HT-29 (cell line): ENCODE measurements at places on chromosomes 4 and X.

DNA sequence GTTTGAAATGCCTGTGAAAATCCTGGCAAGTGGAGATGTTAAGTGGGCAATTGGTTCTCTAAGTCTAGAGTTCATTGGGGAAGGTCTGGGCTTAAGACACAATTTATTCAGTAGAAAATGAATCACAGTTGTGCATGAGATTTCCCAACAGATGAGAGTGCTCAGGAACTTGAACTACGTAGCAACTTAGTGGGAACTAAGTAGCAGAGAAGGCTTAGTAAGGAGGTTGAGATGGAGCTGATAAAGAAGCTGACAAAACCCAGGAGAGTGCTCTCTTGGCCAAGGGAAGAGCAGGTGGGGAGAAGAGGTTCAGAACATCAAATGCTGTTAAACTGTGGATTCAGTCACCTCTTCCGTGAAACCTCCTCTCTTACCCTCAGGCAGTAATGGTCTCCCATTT lies 33.0 kb downstream of the AFF1 start:
- no peak for DNase-seq

DNA sequence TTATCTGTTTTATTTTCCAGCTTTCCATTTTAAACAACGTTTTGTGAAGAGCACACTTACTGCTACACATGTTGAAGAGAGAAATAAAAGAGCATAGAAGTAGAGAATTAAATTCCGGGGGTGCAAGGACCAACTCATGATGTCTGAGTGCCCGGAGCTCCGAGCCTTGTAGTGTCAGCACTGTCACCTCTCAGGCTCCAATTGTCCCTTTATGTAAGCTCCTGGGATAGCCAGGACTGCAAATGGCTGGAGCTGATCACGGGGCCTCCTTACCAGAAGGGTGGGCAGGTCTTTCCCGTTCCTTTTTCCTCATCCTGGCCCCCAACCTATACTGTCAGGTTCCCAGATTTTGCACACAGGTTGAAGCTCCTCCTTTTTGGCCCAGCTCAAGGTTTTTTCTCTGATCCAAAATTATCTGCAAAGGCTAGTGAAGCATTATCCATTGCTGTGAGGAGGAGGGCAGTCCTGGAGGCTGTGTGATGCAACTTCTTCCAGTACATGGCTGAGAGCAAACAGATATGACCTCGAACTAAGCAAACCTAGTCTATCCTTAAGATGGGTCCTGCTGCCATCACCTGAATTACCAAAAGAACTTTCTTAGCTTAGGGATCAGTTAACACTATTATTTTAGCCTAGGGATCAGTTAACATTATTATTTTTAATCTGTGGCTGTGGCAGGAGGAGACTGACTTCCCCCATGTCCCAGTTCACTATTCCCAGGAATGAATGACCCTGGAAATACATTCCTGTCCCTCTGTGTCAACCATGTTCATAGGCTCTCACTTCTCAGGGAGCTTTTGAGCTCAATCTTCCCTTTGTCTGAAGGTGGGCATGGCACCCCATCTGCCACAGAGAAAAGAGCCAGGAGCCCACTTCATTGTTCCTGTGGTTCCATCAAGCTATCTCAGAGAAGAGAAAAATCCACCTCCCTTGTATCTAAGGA lies at the start of gene FGG:
TSS of gene FGG (minus strand) at position 185 of the 943 bp plus-strand sequence. CDS start at position 138, 47 bp downstream.
- no peak for DNase-seq

GRCh38 chr4:38223782-38224236 lies 263.6 kb downstream of the PTTG2 start:
- DNase-seq: peak; percentile 68

- DNase-seq: no peak
Observed at GRCh38 chr4:106258145-106259045, 57.6 kb downstream of the TBCK start.

- DNase-seq: no peak
Observed at GRCh38 chr4:54661686-54662085, 3.9 kb downstream of the KIT start.

GRCh38 chrX:155592331-155592730 lies 20.4 kb downstream of the TMLHE start:
- DNase-seq: no peak

- peak; percentile 56 for DNase-seq
Observed at GRCh38 chr4:187606581-187606980, 389.0 kb upstream of the ZFP42 start.

- DNase-seq: no peak
Observed at GRCh38 chrX:153059191-153060094, 3.2 kb downstream of the PNMA3 start.

GRCh38 chr4:99300934-99301333 lies 10.1 kb upstream of the ADH1A start:
- peak; percentile 43 for DNase-seq

DNA sequence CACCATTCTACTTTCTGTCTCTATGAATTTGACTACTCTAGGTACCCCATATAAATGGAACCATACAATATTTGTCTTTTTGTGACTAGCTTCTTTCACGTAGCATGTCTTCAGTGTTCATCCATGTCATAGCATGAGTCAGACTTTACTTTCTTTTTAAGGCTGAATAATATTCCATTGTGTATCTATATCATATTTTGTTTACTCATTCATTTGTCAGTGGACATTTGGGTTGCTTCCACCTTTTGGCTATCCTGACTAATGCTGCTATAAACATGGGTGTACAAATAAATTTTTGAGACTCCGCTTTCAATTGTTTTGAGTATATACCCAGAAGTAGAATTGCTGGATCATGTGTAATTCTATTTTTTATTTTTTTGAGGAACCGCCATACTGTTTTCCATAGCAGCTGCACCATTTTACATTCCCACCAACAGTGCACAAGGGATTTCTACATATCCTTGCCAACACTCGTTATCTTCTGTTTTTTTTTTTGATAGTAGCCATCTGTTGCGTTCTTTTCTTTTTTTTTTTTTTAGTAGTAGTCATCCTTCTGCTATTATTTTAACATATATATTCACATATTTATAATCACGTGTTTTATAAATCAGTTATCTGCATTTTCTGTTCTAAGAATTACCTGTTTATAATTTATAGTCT lies 158.0 kb upstream of the MED14 start:
- DNase-seq: no peak

DNA sequence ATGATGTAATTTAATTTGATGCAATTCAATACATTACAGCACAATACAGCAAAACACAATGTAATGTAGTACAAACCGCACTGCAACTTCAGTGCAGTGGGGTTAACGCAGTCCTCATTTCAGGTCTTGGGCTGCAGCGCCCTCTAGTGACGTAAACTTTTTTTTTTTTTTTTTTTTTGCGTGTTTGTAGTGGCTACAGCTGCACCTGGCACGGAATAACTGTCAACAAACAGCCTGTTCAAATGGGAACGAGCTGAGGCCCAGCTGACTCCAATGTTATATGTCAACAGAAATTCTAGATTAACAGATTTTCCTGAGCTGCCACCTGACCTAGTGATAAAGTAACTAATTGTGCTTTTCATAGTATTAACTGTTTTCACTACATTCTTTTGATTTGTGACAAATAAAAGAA lies 33.5 kb upstream of the RASSF6 start:
- peak; percentile 90 for DNase-seq

- no peak for DNase-seq
Observed at GRCh38 chr4:76744241-76744921, 153.6 kb downstream of the SOWAHB start.

DNA sequence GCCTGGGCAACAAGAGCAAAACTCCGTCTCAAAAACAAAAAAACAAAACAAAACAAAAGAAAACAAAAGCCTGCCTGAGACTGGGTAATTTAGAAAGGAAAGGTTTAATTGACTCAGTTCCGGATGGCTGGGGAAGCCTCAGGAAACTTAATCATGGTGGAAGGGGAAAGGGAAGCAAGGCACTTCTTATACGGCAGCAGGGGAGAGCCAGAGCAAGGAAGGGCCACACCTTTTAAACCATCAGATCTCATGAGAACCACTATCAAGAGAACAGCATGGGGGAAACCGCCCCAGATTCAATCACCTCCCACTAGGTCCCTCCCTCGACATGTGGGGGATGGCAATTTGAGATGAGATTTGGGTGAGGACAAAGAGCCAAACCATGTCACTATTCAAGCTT lies 122.2 kb downstream of the UBE2K start:
- no peak for DNase-seq

DNA sequence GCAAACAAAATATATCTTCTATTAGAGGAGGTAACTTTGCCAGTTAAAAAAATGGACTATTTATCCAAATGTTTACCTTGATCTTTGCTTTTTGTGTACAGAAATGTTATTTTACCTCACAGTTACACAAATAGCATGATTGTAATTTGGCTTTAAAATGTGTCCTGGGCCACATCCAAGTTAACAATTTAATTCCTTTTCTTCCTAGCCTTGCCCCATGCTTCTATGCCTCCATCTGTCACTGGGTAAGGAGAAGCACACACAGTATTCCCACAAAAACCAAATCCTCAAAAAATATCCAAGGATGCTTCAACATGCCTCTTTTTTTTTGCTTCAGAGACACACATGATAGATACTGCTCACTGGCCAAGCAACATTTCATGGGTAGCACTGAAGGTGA lies 30.9 kb downstream of the GRXCR1 start:
- DNase-seq: no peak

GRCh38 chr4:147732518-147733235 lies 789 bp downstream of the ARHGAP10 start:
- peak; percentile 34 for DNase-seq
